Neural crest cell (in vitro differentiated cells): ENCODE measurements at places on chromosomes 12 and 14. TPM values are rescaled to one million over a fixed set of nuclear protein-coding genes. Genes with fewer than 3 reads are reported as not detected.

CPNE6 gene
- total RNA-seq = not detected in 2 replicates

SERPINA10 gene
- total RNA-seq = not detected in 2 replicates

PTPRB gene
- 0.59 and 0.93 TPM in 2 replicates for total RNA-seq

TSHR gene
- total RNA-seq = not detected in 2 replicates

EMP1 gene
- 0.30 and 0.68 TPM in 2 replicates for total RNA-seq

SLCO1A2 gene
- 5.4 and 5.6 TPM in 2 replicates for total RNA-seq

FERMT2 gene
- 57.2 and 64.2 TPM in 2 replicates for total RNA-seq

PYGL gene
- 45.2 and 45.3 TPM in 2 replicates for total RNA-seq

NOS1 gene
- total RNA-seq = 0.07 and 0.16 TPM in 2 replicates

CAPZA3 gene
- not detected in 2 replicates for total RNA-seq

TRMT61A gene
- total RNA-seq = 10.9 and 12.5 TPM in 2 replicates

WNT5B gene
- 14.0 and 14.2 TPM in 2 replicates for total RNA-seq

MMP17 gene
- total RNA-seq = 90.9 and 94.8 TPM in 2 replicates

PRB2 gene
- not detected in 2 replicates for total RNA-seq

TCL1B gene
- total RNA-seq = not detected in 2 replicates

FAM90A1 gene
- total RNA-seq = not detected in 2 replicates

RNASE7 gene
- not detected in 2 replicates for total RNA-seq

BHLHE41 gene
- total RNA-seq = 0.65 TPM in 1 of 2 replicates, not detected in the other
